Stromal cell of bone marrow (primary cell): ENCODE measurements at places on chromosomes 13 and 19.

DNA sequence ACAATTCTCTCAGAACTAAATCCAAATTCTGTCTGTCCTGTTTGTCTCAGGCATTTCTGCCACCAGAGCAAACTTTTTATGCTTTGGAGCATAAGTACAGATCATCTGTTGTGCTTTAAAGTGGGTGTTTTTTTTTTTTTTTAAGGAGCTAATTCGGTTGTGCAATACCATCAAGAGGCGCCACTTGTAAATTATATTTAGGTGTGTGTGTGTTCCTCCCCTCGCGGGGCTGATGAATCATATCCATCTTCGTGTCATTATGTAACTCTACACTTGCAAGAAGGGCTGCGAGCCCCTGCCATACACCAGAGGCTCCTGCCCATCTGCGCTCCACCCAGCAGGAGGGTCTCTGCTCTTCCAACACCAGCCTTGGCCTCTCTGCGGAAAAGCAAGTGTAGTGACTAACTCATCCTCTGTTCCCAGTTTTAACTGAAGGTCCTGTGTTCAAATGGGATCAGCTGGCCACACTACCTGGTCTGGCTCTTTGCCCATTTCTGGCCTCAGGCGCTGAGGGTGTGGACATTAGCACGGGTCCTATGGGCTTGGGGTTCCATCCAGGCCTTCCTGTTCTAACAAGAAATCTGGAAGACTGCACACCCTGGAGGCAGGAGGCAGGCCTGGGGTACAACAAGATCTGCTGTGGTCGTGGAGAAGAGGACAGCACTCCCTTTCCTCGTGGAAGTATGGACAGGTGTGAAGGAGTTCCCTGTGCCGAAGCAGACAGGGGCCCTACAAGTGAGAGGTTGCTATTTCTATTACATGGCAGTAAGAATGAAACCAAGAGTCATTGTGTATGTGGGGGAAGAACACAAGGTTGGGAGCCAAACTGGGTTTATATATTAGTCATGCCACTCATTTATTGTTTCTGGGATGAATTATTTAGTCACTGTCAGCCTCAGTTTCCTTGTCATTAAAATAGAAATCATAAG, 96.1 kb upstream of the MBNL2 start:
- no peak for DNase-seq

DNA sequence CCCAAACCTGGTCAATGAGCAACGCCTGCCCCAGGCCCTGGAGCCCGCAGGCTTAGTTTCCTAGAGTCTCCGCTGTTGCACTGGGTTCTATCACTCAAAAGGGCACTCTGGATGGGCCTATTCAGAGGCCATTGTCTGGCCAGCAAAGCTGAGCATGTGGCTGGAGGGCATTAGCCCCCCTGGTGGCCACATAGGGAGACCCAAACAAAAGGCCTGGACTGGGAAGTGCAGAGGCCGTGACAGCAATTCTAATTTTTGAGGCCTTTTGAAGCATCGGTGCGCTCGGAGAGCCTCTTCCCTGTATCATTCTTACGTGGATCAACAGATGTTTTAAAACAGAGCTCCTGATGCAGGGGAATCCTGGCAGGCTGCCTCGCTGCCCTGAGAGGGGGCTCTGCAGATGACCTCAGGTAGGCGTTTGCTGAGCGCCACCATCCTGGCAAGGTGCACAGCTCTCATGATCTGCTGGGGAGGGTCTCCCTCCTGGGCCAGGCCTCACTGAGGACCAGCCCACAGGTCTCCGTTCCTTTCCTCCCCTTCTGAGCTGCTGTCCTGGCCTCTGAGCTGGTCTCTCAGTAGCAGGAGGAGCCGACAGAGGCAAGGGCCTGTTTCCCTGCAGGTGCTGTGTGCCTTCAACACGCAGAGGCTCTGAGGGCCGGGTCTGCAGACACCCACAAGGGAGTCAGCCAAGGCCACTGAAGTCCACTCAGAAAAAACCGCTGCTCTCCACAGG, 190.5 kb downstream of the URI1 start:
- no peak for DNase-seq

- DNase-seq = no peak
Measured at GRCh38 chr13:24253520-24254145, 55.7 kb upstream of the C1QTNF9 start.

GRCh38 chr19:40974633-40975037, 16.4 kb upstream of the CYP2B6 start:
- DNase-seq = peak; percentile 52

DNA sequence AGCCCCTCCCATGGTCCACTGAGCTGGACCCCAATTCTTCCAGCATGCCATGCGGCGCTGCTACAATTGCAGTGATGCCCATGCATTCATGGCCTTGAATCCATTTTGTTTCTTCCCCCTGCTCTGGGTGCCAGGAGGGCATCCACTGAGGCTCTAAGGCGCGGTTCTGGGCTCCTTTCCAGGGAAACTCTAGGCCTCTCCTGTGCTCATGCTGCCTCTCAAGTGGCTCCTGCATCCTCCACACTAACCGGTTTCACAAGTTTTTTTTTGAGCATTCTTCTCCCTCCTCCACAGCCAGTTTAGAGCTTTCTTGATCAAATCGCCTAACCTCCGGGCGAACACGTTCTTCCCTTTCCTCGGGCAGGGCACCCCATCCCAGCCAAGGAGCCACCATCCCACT, 69.1 kb upstream of the FLT1 start:
- DNase-seq = no peak

- no peak for DNase-seq
Measured at GRCh38 chr13:97023117-97023516, 28.8 kb upstream of the OXGR1 start.

- DNase-seq = no peak
Measured at GRCh38 chr19:54451331-54451871, 2.4 kb downstream of the LENG8 start.

- no peak for DNase-seq
Measured at GRCh38 chr13:21031594-21032275, 29.7 kb downstream of the LATS2 start.

- no peak for DNase-seq
Measured at GRCh38 chr13:30457306-30457891, 8.3 kb downstream of the HMGB1 start.

DNA sequence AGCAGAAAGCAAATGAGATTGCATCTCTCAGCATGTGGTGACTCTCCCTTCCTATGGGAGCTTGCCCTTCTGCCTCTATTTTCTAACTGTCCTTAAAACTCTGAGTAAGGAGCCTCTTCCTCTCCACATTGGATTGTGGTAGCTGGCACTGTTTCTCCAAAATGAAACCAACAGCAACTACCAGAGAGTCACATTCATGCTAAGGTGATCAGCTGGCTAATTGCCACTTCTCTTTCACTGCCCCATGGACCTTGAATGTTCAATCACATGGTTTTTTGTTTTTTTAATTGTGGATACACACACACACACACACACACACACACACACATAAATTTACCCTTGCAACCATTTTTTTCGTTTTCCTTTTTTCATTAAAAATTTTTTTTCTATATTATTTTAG, 154.7 kb upstream of the TSC22D1 start:
- DNase-seq = no peak

DNA sequence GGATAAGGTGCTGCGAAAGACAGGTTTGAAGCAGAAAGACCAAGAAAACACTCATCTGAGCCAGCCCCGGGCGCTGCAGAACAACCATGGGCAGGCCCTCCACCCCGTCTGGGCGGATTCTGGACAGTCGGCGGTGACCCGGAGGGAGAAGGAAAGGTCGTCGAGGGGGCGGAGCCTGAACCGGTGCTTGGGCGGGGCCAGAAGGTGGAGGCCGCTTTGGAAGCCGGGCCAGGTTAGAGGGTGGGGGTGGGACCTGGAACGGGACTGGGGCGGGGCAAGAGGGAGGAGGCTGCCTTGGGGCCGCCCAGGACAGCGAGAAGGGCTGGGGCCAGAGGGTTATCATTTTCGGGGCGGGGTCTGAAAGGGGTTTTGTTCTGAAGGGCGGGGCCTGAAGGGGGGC, 5.0 kb upstream of the ZNF765 start:
- no peak for DNase-seq

GRCh38 chr13:46817095-46817494, 20.1 kb upstream of the ESD start:
- no peak for DNase-seq

DNA sequence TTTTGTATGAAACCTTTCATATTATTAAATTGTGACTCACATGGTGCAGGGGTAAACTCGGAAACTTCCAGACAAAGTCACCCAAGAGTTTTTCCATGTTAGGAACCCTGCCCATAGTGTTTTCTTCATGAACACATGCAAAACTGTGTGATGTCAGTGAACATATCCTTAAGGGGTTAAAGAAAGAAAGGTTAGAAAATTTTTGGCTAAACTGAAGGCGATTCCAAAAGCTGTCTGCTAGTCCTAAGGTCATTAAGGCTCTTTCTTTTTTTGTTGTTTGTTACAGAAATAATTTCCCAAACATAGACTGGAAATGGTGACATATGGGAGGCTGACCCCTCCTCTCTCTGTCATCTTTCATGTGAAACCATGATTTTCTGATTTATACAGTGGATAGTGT, 271.9 kb downstream of the DNAJC15 start:
- DNase-seq = no peak

DNA sequence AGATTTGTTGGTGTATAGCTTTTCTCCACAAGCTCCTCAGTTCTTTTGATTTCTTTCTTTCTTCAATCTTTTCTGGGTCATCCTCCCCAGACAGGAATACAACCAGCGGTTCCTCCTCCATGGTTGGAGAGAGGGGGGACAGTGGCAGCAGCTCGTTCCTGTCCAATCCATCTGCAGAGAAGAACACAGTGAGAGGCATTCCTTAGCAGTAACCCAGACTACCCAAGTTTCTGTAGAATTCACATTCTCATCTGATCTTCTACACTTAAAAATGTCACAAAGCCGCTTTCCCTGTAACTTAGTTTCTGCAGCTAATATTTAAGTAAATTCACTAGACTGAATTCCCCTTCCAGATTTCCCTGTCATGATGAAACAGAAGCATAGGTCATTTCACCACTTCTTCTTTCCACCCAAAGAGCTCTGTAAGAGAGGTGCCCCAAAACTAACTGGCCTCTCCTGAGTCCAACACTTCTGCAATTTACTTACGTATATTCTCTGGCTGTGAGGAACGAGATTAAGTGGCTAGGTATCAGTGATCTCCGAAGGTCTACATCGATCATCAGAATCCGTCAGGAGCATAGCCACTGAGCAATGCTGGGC, 171.9 kb downstream of the TBC1D4 start:
- DNase-seq = no peak

- peak; percentile 4 for DNase-seq
Measured at GRCh38 chr13:22800526-22801401, 380.0 kb upstream of the SGCG start.

DNA sequence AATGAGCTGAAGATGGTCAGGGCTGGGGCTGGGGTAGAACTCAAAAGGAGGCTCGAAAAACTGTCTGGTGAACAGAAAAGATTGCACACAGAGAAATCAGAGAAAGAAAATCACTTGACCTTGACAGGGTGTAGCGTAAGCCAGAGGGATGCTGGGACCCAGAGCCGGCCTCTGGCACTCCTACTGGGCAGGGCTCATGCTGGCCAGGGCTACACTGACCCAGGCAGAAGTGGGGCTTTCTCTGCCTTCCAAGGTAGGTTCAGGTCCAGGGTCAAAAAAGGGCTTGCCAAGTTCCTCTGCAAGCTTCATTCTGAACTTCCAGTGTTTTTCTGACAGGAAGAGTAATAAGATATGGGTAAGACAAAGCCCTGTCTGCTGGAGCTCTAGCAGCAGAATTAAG, 56.2 kb downstream of the LATS2 start:
- no peak for DNase-seq

GRCh38 chr13:38575427-38575826, 111.5 kb upstream of the FREM2 start:
- no peak for DNase-seq

DNA sequence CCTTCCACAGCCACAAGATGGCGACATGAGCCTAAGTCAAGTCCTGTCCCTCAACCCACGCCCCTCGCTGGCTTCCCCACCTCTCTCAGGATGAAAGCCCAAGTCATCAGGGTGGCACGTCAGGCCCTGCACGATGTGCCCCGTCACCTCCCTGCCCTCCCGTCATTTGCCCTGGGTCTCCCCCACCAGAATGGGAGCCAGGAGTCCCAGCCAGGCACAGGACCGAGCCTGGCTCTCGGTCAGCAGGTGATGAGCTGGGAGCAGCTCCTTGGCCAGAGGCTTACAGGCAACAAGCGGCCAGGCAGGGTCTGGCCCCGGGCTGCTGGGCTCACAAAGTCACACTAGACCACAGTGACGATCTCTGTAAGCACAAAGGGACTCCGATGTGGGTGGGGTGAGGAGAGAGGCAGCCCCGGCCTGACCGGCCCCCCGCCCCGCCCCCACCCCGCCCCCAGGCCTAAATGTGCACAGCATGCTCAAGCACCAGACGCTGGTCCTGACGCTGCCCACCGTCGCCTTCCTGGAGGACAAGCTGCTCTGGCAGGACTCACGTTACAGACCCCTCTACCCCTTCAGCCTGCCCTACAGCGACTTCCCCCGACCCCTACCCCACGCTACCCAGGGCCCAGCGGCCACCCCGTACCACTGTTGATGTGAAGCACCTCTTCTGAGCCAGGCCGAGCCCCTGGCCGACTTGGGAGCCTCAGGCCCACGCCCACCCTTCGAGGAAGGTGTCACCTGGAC, 7.3 kb downstream of the MRPL4 start:
- DNase-seq = peak; percentile 55

- no peak for DNase-seq
Measured at GRCh38 chr19:318509-318774, 26.2 kb downstream of the MIER2 start.

DNA sequence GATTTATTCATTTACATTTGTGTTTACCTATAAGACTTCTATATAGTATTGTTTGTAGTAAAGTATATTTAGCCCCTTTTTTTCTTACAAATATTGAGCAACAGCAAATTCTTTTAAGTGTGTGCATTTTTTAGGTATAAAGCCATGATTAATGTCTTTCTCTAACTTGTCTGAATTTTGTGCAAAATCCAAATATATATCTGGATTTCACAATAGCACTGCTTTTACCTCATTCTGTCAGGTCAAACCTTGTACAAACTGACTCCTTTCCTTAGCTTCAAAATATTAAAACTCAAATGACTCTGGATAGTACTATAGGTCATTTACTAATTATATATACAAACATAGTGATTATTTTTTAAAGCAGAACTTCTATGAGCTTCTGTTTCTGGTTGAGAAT, 563.0 kb upstream of the SPRY2 start:
- DNase-seq = no peak

DNA sequence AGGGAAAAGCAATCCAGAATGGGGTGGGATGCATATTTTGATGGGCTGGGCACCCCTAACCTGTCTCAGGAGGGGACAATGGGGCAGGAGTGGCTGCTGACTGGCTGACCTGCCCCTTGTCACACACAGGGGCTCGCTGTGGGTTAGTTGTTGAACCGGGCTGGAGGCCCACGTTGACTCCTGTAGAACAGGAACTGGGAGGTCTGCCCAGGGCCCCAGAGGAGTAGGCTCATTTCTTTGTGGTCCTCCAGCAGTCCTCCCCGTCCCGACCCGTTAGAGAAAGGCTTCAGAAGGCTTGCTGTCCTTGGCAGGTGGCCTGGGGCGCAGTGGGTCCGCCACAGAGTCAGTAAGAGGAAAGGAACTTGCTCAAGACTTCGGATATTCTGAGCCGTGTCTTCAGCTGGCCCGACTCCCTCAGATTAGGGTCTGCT, 70.1 kb downstream of the COL4A1 start:
- DNase-seq = no peak

GRCh38 chr13:33794576-33794975, 23.4 kb upstream of the RFC3 start:
- no peak for DNase-seq

GRCh38 chr19:14003251-14004055, 2.7 kb downstream of the RFX1 start:
- no peak for DNase-seq

GRCh38 chr13:34897220-34897619, 44.9 kb upstream of the NBEA start:
- DNase-seq = no peak
